ENCODE measurements at places on chromosomes 16 and 17.

GRCh38 chr17:71902894-71903506 lies 217.8 kb upstream of the SOX9 start:
- no peak for DNase-seq

DNA sequence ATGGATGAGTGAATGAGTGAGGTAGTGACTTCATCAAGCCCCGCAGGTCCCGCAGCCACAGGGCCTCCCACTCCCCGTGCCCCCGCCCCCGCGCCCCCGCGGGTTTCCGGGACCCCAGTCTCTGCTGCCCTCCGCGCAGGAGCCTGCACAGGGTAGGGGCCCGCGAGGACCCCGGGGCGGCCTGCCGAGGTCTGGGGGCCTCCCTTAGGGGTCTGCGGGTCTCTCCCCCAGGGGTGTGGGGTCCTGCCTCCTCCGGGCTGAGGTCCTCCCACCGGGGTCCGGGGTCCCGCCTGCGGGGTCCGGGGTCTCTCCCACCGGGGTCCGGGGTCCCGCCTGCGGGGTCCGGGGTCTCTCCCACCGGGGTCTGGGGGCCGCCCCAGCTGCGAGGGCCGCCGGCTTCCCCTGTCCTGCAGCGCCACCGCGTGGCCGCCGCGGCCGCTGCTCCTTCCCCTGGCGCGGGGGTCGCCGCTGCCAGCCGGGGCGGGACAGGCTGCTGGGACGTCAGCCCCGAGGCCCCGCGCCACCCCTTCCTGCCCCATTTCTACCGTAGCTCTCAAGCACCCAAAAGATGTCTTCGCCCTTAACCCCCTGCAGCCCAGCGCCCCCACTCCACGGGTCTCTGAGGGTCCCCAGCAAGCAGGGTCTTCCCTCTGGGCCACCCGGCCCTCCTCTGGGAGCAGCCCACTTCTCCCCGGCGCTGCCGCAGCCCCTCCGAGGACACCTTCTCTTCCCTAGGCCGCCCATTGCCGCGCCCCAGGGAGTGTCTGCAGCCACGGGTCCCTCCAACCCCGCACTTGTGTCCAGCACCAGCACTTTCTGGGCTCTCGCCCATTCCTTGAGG lies 10.4 kb upstream of the CHMP6 start:
- no peak for DNase-seq

GRCh38 chr17:78934681-78935418 lies 9.7 kb upstream of the TIMP2 start:
- DNase-seq: no peak

DNA sequence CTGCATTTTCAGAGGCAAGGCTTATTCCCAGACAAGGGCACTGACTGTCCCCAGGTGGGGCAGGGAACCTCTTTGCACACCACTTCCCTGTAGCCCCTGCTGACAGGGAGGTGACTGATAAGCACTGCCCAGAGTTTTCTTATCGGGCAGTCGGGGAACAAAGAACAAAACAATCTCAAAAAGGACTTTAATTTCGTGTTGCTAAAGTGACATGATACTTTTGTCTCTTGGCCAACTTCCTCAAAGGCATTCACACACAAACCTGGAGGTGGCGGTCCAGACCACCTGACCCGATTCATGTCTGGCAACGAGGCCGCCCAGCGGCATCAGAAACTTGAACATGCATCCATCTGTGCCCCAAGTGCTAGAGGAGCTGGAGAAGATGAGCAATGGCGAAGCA lies 28.9 kb downstream of the ZDHHC7 start:
- DNase-seq: no peak

- no peak for DNase-seq
Measured at GRCh38 chr16:27232061-27232900, 29.0 kb downstream of the KDM8 start.

All from stimulated activated CD4-positive, alpha-beta T cell treated with anti-CD3 and anti-CD28 coated beads, Interleukin-1b, Interleukin-23, amount 100 ng/mL, for 1 hour (primary cell).